ENCODE measurements at places on chromosomes 3 and 15.

DNA sequence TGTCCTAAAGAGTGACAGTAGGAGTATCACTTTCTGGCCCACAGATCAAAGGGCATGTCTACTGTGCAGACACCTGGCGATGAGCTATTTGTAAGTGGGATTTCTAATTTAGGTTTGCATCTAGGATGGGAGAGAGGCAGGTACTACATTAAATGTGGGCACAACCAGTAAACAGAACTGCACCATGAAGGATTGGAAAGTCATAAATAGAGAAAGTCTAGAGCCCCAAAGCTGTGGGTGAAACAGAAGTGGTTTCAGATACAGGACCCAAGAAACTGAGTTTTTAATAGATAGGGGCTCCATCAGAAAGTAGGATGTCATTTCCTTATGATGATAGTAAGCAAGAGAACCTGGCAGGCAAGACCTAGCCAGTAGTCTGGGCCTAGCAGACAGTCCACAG lies 35.2 kb upstream of the SPPL2A start:
- DNase-seq: no peak

GRCh38 chr3:154071146-154071545 lies 50.0 kb upstream of the ARHGEF26 start:
- no peak for DNase-seq

DNA sequence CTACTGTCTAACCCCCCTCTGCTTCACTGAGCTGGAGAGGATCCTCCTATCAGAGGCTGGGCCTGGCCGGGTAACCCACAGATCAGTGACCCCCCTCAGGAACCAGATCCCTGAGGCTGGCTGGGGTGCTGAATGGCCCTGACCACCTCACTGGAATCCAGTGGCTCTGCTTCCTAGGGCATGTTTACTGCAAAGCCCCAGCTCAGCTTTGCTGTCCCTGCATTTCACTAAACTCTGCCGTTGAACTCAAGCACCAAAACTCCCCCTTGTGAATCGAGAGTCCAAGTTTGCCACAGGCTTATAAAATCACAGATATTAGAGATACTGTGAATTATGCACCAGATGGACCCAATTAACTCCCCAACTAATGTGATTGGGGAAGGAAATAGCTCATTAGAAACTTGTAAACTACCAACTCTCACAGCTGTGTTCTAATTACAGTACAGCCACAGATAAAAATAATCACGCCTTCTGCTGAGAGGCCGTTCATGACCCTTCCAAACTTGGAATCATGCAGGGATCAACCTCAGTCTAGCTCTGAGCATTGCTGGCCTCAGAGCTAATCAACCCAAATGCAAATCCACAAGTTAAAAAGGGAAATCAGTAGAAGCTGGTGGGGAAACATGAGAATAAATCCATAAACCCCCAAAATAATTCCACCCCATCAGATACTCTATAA lies 47.0 kb downstream of the OCA2 start:
- DNase-seq: no peak

GRCh38 chr3:94285872-94286271 lies 223.0 kb downstream of the NSUN3 start:
- no peak for DNase-seq

- no peak for DNase-seq
Observed at GRCh38 chr15:37131621-37132020, 31.3 kb upstream of the MEIS2 start.

GRCh38 chr3:32198714-32199113 lies 39.8 kb upstream of the CMTM8 start:
- DNase-seq: no peak

- no peak for DNase-seq
Observed at GRCh38 chr3:107956991-107957900, 133.6 kb downstream of the CD47 start.

DNA sequence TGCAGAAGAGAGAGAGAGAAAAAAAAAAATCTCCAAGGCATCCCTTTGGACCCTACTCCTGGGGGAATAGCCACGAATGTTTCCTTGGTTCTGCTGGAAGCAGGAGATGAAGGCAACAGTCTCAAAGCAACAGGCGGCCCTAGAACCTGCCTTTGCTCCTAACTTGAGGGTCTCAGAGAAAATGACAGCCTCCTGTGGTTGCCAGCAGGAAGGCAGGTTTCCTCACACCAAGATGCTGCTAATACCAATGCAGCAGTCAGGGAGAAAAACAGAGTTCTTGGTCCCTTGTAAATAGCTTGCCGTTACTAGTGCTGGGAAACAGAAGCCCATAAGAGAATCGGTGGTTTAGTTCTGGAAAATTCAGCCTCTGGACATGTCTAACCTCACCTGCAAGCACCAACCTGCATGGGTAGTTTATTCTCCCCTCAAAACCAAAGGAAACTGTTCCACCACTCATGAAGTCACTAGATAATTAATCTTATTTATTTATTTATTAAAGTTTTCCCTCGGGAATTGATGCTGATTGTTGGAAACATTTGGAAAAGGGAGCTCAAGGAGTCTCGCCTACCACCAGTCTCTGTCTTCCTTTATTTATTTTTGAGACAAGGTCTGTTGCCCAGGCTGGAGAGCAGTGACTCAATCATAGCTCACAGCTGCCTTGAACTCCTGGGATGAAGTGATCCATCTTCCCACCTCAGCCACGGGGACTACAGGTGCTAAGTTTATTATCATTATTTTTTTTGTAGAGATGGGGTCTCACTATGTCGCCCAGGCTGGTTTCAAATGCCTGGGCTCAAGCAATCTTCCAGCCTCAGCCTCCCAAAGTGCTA lies 883 bp upstream of the FRMD4B start:
- DNase-seq: no peak

- DNase-seq: no peak
Observed at GRCh38 chr15:52682781-52683180, 3.6 kb upstream of the ATOSA start.

DNA sequence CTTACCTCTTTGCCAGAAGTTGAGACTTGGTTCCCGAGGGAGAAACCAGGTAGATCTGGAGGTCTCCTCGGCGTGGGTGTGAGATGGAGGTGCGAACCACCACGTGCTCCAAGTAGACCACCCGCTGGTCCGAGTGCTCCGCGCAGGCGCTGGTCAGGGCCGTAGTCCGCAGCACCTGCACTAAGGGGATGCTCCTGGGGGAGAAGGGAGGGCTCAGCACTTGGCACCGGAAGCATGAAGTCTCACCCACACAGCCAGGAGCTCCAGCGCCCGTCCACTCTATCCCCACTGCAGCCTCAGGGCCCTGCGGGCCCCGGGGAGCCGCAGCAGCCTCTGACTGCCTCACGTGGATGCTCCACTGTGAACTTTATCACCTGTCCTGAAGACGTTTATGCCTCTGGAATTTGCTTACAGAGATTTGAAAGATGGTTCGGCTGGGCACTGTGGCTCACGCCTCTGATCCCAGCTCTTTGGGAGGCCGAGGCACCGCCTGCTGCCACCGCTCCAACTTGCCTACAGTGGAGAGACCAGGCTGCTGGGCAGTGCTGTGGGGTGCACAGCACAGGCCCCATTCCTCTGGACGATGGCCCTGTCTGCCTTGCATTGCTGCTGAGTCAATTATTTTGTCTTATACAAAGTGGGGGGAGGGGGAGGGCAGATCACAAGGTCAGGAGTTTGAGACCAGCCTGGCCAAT lies 75.4 kb upstream of the SNRPA1 start:
- DNase-seq: no peak

- DNase-seq: no peak
Observed at GRCh38 chr3:113211330-113212149, at the start of gene BOC. Gene BOC, plus strand, starts transcription at chr3:113211557. Its CDS starts 38,246 bp downstream, at chr3:113249803.

GRCh38 chr3:182182531-182182968 lies 470.8 kb downstream of the SOX2 start:
- no peak for DNase-seq

DNA sequence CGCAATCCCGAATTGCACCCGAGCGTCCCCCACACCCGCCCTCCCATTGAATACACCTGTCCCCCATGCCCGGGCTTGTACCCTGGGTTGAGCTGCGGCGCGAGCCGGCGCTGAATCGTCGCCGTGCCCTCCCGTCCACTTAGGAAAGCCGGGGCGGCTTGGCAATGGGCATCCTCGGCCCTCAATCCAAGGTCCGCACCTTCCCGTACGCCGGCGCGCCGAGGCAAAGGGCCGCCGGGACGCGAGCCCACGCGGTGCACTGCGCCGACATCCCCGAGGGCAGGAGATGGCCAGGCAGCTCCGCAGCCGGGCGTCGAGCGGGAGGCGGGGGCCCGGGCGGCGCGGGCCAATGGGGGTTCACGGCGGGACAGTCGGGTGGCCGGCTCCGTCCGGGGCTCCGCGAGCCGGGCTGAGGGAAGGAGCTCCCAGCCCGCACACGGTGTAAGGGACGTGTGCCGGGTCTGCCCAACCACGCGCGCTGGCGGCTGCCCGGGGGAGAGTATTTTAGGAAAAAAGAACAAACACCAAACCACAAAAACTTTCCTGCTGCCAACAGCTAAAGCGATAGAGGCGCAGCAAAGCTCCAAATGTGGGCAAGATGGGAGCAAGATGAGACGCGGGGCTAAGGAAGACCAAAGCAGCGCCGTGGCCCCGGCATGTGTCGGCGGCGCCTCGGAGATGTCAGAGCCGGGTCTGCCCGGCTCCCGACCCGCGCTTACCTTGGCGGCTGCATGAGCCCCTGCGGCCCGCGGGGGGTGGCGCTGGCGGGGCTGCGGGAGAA lies 621 bp downstream of the RGMA start:
- no peak for DNase-seq

DNA sequence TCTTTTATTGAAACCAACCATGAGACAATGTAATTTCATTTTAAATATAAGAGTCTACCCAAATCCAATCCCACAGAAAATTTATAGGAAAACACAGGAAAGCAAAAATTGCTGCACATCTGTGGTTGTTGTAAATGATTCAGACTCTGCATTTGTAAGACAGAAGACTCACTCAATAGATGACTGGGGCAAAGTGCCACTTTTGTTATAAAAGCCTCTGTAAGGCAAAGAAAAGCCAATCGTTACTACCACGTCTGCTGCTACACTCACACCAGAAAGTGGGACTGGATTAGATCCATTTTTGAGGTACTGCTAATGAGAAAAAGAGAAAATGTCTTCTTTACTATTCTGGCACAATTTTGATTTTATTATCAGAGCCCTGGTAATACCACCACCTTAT lies 74.9 kb downstream of the SEMA6D start:
- no peak for DNase-seq

DNA sequence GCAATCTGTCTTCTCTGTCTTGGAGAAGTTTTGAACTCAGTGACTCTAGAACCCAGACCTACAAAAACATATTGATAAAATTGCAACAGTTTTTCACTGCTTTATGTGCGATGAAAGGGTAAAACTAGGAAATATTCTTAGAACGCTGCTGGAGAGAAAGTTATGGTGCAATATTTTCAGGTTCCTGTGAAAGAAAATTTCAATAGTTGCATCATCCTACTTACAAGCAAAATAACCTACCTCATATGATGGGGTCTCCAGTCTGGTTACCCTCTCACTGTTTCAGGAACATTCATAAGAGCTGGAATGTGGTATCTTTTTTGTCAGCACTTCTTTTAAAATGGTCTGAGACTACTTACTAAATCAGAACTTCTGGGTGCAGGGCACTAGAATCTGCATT lies 27.1 kb downstream of the GATM start:
- no peak for DNase-seq

DNA sequence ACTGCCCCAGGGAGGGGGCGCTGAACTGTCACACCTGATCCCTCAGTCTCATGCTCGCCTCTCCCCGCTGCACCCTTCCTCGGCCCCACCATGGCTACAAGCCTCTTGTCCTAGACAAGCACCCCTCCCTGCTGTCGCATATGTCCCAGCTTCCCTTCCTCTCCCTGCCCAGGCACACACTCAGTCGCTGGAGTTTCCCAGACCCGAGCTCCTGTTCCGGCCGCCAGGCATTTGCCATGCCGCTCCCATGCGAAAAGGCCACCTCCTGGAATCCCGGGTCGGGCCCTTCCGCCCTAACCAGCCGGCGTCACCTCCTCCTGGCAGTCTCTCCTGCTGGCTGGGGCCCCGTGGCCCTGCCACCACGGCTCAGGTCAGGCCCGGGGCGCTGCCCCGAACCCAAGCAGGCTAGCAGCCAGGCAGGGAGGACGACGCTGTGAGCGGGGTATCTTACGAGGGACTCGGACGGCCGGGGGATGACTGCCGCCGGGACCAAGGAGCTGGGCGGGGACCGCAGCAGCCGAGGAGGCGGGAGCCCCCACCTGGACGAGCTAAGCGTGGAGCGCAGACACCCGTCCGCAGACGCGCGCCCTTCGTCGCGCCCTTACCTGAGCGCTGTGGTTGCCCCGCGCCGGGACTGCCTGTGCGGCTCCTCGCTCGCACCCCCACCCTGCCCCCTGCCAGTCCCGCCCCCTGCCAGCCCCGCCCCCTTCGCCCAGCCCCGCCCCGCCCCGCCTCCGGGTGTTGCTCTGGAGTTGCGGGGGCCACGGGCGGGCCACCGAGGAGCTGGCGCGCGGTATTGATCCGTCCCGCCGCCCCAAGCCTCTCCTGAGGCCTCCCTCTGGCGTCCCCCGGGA lies at the start of gene ALS2CL:
Gene ALS2CL, minus strand, starts transcription at position 642 of the 854 bp plus-strand sequence. CDS start 4,239 bp downstream, outside the sequence.
- no peak for DNase-seq
